Bone marrow (tissue), 2 donors: ENCODE measurements at places on chromosomes 1 and 21.

DNA sequence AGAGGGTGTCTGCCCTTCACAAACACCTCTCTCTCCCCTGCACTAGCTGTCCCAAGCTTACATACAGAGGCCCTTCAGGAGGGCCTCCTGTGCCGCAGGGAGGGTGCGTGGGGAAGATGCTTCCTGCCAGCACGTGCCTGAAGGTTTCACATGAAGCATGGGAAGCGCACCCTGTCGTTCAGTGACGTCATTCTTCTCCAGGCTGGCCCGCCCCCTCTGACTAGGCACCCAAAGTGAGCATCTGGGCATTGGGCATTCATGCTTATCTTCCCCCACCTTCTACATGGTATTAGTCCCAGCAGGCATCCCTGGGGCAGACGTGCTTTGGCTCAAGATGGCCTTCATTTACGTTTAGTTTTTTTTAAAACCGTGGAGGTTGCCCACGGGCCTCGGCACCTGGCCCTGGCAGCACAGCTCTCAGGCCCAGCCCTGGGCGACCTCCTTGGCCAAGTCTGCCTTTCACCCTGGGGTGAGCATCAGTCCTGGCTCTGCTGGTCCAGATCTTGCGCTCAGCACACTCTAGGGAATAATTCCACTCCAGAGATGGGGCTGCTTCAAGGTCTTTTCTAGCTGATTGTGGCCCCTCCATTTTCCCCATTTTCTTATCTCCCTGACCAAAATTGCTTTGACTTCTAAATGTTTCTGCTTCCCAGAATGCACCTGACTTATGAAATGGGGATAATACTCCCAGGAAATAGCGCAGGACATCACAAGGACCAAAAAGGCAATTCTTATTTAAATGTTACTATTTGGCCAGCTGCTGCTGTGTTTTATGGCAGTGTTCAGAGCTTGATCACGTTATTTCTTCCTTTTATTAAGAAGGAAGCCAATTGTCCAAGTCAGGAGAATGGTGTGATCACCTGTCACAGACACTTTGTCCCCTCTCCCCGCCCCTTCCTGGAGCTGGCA is 6.1 kb downstream of the NPPA start:
- DNase-seq: no peak

DNA sequence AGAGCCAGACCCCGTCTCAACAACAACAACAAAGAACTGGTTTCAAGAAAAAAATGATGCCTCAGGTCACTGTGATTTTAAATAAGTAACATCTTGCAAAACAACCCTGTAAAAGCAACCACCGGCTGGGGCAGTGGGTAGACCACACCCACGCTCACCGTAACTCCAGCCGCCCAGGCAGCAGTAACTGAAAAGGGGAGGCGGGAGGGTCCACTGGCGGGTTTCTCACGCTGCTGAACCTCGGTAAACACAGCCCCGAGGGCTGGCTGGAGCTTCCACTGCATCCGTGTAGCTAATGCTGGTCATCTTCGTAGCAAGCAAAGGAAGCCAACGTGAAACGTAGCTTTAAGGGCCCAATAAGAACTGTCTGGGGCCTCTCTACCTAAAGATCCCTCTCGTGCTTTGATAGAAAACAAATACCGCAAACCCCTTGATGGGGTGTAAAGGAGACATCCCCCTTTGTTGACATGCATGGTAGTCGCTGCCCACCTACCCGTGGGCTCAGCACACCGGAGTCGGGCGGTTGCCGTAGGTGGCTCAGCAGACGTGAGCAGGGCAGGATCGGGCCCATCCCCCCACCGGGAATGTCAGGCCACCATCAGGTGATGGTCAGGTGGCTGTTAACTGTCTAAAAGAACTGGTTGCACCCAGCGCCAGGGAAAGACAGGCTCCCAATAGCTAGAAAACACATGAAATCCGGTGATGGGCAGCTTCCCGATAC is 4.2 kb downstream of the C1orf159 start:
- no peak for DNase-seq

DNA sequence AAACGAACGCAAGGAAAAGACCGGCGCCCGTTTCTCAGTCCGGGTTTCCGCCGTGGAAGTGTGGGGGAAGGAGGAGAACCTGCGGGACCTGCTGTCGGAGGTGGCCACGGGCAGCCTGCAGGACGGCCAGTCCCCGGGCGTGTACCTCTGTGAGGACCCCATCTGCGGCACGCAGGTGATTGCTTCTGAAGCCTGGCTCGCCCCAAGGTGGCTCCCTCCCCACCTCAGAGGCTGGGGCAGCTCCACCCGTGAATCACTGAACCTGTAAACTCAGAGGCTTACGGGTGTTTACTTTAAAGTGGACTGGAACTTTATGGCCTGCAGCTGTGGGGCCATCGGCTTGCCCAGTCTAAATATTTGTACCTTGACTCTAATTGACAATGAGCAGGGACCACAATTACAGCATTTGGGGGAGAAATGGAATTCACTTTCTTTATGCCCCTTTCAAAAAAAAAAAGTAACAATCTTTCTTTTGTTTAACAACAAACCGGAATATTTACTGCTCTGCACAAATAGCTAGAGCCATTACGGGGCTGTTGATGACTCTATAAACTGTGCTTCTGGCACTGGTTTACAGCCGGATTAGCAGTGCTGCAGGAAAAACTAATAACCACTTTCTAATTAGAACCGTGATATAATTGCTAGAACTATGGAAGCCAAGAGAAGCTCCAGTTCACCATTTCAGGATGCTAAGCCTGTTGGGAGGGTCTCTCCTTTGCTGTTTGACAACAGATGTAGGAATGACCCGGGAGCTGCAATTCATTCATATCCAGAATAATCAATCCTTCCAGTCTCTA is 454.8 kb downstream of the KIF26B start:
- no peak for DNase-seq

- no peak for DNase-seq
Observed at GRCh38 chr1:233815865-233816264, 88.6 kb upstream of the SLC35F3 start.

- peak; percentile 28 for DNase-seq
Observed at GRCh38 chr1:171654942-171655745, 2.7 kb upstream of the MYOC start.

- DNase-seq: no peak
Observed at GRCh38 chr1:34763142-34763781, 3.7 kb downstream of the GJB4 start.

DNA sequence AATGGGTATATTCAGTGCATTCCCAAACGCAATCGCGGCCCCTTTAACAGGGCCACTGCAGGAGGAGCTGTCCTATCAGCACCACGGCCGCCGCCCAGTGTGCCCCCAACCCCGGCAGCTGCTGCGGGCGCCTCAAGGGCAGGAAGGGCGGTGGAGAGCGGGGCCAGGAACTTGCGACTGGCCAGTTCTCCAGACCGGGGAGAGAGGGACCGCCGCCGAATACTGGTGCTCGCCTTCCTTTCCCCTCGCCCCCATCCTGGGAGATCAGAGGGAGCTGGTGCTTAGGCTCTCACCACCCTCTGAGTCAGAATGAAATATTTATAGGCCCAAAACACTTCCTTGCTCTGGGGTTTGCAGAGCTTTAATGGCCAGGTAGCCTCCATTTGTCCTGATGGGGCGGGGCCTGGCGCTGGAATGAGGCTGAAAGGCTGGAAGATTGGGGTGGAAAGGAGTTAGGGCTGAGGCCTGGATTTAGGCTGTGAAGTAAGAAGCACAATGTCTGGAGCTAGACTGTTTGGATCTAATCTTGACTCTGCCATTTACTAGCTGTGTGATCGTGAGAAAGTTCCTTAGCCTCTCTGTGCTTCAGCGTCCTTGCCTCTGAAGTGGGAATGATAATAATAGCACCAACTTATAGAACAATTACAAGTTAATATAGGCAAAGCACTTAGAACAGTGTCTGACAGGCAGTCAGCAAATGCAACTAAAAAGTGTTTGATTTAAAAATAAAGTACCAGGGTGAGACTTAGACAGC is 75.5 kb downstream of the NAV1 start:
- DNase-seq: no peak

DNA sequence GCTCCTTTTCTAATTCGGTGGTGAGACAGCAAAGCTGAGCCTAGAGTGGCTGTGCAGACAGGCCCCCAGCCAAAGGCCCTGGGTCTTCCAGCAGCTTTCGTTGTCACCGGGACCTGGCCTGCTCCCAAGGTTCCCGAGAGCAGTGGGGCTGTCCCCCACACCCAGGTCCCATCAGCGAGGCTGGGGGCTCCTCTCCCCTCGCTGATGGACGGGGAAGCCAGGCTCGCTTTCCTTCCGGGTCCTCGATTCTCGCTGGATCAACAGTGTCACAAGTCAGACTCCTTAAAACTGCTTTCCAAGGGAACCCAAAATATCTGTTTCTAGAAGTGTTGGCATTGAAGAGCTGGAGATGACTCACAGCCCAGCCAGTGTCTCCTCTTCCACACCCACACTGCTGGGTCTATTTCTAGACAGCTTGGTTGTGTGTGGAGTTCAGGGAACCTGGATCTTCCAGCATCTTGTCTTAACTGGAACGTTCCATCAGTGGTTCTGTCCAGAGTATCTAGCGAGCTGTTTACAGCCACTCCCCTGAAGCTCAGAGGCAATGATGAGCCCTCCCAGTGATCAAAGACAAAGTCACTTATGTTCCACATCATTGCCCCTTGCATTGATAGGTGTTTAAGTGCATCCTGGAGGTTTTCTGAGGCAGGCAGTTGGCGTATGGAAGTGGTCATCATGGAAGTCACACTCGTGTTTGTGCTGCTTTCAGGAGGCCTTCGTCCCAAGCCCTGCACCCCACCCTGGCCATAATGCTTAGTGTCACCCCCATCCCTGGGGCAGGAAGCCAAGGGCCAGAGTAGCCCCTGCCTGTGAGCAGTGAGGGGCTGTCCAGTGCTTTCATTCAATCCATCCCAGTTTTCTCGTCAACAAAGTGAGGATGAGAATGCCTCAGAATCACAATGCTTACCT is 35.2 kb downstream of the RRP1 start:
- no peak for DNase-seq

- no peak for DNase-seq
Observed at GRCh38 chr1:32892368-32893197, 6.3 kb downstream of the HPCA start.

DNA sequence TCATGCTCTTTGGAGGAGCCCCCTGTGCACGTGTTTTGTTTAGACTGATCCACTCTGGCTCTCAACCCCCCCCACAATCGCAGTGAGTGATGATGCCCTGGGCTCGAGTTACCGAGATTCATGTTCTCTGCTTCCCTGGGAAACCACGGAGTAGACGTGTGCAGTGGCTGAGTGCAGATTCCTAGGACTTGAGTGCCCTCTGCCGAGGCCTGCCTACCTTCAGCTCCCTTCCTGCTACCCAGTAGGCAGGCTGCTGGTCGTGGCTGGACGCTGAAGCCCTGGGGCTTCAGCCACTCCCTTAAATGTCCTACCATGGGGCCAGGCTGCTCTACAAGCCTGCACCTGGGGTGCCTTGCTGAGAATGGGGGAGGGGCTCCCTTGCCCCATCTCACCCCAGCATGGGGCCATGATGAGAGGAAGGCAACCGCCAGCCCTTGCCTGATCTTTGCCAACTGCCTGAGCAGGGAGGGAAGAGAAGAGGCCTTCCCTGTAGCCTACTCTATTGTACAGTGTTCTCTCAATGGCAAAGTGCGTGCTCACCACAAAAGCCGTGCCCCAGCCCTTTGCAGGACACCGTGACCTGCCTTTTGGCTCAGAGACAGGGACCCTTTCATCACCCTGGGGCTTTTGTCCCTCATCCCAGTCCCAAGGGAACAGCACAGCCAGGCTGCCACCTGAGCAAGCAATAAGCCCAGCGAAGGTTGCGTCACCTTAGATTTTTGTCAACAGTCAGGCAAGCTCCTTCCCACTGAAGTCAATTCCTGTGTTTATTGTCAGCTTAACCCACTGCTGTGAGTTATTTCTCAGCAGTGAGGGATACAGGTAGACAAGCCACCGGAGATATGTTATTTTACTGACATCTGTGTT is 4.1 kb upstream of the GRIK3 start:
- no peak for DNase-seq

- no peak for DNase-seq
Observed at GRCh38 chr1:53273526-53273925, 35.2 kb upstream of the MAGOH start.

DNA sequence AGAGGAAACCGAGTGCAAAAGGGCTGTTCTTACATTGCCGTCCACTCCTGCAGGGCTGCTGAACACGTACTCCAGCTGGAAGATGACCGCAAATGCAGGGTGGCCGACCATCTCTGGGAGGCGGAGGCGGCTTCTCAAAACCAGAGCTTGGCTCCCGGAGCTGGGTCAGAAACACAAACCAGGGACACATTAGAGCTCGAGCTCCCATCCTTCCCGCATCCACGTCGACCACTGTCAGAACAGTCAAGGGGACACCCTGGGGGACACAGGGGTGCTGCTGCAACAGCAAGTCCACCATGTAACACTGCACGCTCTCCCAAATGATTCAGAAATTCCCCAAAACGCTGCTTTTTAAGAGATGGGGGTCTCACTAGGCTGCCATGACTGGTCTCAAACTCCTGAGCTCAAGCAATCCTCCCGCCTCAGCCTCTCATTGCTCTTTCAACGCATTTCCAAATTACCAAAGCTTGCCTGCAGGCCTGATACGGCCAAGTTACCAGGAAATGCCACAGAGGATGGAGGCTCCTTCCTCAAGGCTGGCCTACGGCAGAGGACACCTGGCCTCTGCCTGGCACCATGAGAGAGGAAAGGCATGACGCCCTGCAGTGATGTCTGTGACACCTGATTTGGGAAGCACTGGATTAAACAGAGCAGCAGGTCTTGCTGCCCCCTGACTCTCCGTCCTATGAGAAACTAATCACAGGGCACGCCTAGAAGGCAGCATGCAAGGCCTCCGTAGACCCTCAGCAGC is 45.0 kb downstream of the NPHP4 start:
- no peak for DNase-seq

GRCh38 chr1:206987873-206988272 is 17.6 kb upstream of the FCAMR start:
- DNase-seq: no peak

DNA sequence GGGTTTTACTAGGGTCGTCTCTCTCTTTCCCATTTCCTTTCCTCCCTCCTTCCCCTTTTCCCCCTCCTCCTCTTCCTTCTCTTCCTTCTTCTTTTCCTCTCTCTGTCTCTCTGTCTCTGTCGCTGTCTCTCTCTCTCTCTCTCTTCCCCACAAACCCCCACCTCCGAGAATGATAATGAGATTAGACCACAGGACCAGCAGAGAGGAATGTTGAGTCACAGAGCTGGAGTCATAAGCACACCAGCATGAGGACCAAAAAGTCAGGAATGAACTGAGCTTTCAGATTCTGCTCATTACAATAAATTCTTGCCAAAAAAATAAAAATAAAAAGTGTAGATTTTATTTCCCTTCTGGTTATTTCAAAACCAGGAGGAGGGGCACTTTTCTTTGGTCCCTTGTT is 377.4 kb downstream of the LTN1 start:
- no peak for DNase-seq

- no peak for DNase-seq
Observed at GRCh38 chr1:52195161-52195560, 53.3 kb downstream of the ZFYVE9 start.
